ENCODE measurements at places on chromosomes 3 and 15. TPM values are rescaled to one million over a fixed set of nuclear protein-coding genes. Genes with fewer than 3 reads are reported as not detected.

PPP1R14D gene
- not detected for total RNA-seq

SKIL gene
- total RNA-seq: 51.5 TPM

MITF gene
- 16.5 TPM for total RNA-seq

ACY1 gene
- total RNA-seq: 19.0 TPM

TMIE gene
- not detected for total RNA-seq

PPARG gene
- 1.3 TPM for total RNA-seq

ROBO2 gene
- not detected for total RNA-seq

- no peaks in the 10 kb centered on the region for H3K4me1 ChIP-seq
- H3K36me3 ChIP-seq: no peaks in the 10 kb centered on the region
- DNase-seq: no peak
- H3K4me3 ChIP-seq: no peak overlapping the region
- no peak overlapping the region for H3K27ac ChIP-seq
Measured at GRCh38 chr3:22360970-22361369, 610.0 kb upstream of the ZNF385D start.

DNA sequence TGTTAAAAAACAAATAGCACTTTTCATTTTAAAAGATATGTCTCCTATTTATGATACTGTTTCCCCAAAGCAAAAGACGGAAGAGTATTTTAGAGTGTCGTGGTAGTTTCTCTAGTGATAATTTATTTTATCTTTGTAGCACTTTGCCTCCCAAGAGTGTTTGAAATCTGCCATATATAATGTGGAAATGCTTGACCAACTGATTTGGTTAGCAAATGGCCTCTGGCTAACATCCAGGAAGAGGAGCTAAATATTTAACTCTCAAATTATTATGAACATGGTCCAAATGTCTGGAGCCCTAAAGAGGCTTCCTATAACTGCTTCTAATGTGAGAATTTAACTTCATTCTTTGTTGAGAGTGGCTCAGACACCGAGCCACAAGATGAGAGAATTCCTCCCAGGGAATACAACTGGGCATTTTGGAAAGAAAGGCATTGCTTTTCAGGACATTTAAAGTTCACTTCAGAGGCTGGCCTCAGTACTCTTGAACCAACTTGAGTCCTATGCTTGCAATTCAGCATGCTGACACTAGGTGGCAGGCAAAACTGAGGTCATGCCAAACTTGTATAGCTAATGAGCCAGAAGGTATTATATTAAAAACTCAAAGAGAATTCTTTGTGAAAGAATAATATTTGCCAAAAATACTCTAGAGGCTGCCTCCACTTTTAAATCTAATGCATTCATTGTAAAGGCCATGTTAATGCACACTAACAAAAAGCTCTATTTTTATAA, 104.5 kb downstream of the RARB start:
- DNase-seq: no peak
- no peak overlapping the region for H3K27ac ChIP-seq
- peaks cover 7% of the 10 kb centered on the region for H3K4me1 ChIP-seq
- H3K27me3 ChIP-seq: no peaks in the 10 kb centered on the region
- no peaks in the 10 kb centered on the region for H3K36me3 ChIP-seq

DNA sequence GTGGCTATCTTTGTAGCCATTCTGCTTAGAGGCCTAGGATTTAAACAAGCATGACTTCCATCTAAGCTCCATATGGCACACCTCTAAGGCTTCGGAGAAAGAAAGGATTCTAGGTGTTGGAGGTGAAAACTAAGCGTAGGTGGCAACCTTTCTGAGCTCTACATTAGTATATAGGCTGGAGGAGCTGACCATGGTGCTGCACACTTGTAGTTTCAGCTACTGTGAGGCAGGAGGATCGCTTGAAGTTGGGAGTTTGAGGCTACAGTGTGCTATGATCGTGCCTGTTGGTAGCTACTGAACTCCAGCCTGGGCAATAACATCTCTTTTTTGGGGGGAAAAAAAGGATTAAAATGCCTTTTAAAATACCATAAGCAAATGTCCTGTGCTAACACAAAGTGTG, 7.4 kb downstream of the EAF1 start:
- H3K36me3 ChIP-seq: peaks cover 76% of the 10 kb centered on the region
- no peak for DNase-seq
- no peaks in the 10 kb centered on the region for H3K4me1 ChIP-seq
- H3K4me3 ChIP-seq: no peak overlapping the region
- no peak overlapping the region for H3K27ac ChIP-seq

GRCh38 chr3:193970773-193971206, 165.2 kb upstream of the HES1 start:
- H3K36me3 ChIP-seq: no peaks in the 10 kb centered on the region
- H3K4me1 ChIP-seq: peaks cover 50% of the 10 kb centered on the region
- H3K27ac ChIP-seq: peak overlapping the region; percentile 55
- peak; percentile 45 for DNase-seq

DNA sequence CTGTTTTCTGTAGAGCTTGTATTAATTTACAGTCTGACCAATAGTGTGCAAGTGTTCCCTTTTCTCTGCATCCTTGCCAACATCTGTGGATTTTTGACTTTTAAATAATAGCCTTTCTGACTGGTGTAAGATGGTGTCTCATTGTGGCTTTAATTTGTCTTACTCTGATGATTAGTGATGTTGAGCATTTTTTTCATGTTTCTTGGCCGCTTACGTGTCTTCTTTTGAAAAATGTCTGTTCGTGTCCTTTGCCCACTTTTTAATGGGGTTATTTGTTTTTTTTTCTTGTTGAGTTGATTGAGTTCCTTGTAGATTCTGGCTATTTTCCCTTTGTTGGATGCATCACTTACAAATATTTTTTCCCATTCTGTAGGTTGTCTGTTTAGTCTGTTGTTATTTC, 7.6 kb upstream of the ACOX2 start:
- no peaks in the 10 kb centered on the region for H3K27me3 ChIP-seq
- peak overlapping the region; percentile 20 for H3K27ac ChIP-seq
- H3K4me1 ChIP-seq: peaks cover 4% of the 10 kb centered on the region
- no peaks in the 10 kb centered on the region for H3K36me3 ChIP-seq

- peaks cover 81% of the 10 kb centered on the region for H3K36me3 ChIP-seq
- no peak for DNase-seq
- H3K4me3 ChIP-seq: no peak overlapping the region
- H3K27ac ChIP-seq: no peak overlapping the region
Measured at GRCh38 chr3:196063456-196063855, 18.4 kb downstream of the TFRC start.

- peak; percentile 48 for DNase-seq
- H3K27ac ChIP-seq: no peak overlapping the region
- no peak overlapping the region for H3K4me3 ChIP-seq
- no peaks in the 10 kb centered on the region for H3K4me1 ChIP-seq
- H3K36me3 ChIP-seq: no peaks in the 10 kb centered on the region
- H3K27me3 ChIP-seq: no peaks in the 10 kb centered on the region
Measured at GRCh38 chr15:65824031-65824743, 32.1 kb upstream of the DENND4A start.

- H3K4me1 ChIP-seq: no peaks in the 10 kb centered on the region
- no peak overlapping the region for H3K4me3 ChIP-seq
- no peak overlapping the region for H3K27ac ChIP-seq
- H3K27me3 ChIP-seq: no peaks in the 10 kb centered on the region
- DNase-seq: no peak
- no peaks in the 10 kb centered on the region for H3K36me3 ChIP-seq
Measured at GRCh38 chr3:122766430-122766829, 27.2 kb downstream of the HSPBAP1 start.

GRCh38 chr3:173748105-173748504, 350.6 kb downstream of the NLGN1 start:
- H3K27ac ChIP-seq: peak overlapping the region; percentile 42
- no peaks in the 10 kb centered on the region for H3K36me3 ChIP-seq
- H3K4me3 ChIP-seq: no peak overlapping the region

GRCh38 chr15:92843814-92844213, 56.3 kb upstream of the CHD2 start:
- no peak overlapping the region for H3K27ac ChIP-seq
- H3K36me3 ChIP-seq: no peaks in the 10 kb centered on the region
- H3K4me3 ChIP-seq: no peak overlapping the region

- no peaks in the 10 kb centered on the region for H3K27me3 ChIP-seq
- no peak overlapping the region for H3K4me3 ChIP-seq
- no peaks in the 10 kb centered on the region for H3K4me1 ChIP-seq
- H3K36me3 ChIP-seq: no peaks in the 10 kb centered on the region
- no peak for DNase-seq
Measured at GRCh38 chr15:36926427-36926825, 173.9 kb downstream of the MEIS2 start.

DNA sequence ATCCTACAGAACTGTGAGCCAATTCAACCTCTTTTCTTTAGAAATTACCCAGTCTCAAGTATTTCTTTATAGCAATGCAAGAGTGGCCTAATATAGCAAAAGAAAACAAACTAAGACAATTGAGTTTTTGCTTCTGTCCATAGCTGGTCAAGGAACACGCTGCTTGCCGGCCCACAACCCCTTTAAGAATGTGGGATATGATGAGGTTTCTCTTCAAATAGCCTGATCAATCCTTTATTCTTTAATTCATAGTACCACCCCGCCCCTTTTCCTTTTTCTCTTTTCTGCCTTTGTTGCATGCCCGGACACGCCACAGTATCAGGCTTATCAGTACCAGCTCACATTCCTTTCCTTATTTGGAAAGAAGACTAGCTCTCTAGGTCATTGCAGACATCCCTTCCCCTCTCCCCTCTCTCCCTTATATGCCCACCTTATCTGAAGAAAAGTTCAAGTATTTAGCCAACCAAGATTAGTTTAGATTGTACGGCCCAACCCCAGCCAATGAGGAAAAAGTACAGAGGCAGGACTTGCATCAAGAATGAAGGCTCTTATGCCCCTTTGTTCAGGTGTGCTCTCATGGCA, 404.5 kb downstream of the OCA2 start:
- no peaks in the 10 kb centered on the region for H3K36me3 ChIP-seq
- H3K4me1 ChIP-seq: no peaks in the 10 kb centered on the region
- H3K4me3 ChIP-seq: no peak overlapping the region
- H3K27me3 ChIP-seq: no peaks in the 10 kb centered on the region
- no peak for DNase-seq
